ENCODE measurements at places on chromosomes 16 and 17. TPM values are rescaled to one million over a fixed set of nuclear protein-coding genes. Genes with fewer than 3 reads are reported as not detected.

Gene LRRC75A
- 0.16 TPM for total RNA-seq

DNA sequence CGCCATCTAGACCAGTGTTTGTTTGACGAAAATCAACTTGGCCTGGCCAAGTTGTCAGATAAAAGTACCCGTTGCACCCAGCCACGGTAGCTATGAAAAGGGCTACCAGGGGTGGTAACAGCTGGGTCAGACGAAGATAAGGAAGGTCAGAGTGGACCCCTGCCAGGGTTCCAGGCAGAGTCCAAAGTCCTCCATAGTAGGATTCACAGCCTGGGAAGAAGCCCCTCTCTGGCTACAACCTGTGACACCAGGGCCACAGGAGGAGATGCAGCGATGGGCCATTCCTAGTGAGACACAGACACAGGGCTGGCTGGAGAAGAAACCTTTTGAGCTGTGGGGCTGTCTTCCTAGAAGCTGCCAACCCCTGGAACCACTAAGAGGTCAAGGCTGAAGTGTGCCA, 39.3 kb downstream of the MEAK7 start:
- DNase-seq: no peak

Gene HOXB2
- total RNA-seq: 18.9 TPM

- no peak for DNase-seq
Observed at GRCh38 chr16:27767971-27768591, 218.1 kb downstream of the KATNIP start.

- no peak for DNase-seq
Observed at GRCh38 chr16:25009822-25010221, 5.3 kb downstream of the ARHGAP17 start.

Gene CDH13
- 157 TPM for total RNA-seq

DNA sequence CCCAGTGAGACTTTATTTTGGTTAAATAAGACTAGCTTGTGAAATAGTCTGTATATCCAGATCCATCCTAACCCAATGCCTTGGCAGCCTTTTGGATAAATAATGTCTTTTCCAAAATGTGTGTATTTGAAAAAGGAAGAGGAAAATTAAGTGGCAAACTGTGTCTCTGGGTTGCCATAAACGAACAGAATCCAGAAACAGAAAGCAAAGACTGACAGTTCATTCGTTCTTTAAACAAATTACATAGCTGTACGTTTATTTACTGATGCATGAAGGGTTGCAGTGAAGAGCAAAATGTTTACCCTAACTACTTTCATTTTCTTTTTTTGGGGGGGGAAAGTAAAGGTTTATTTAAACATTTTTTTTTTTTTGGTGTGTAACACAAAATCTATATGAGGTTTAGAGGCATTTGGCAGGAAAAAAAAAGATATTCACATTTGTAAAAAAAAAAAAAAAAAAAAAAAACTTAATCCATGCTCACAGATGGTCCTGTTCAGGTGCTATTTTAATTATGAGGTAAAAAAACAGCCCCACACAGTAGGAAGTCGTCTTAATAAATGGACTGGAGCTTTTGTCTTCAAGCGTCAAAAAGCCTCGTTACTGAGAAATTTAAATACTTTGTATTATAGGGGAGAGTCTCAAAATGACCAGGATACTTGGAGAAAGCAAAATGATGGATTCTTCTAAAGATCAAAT, 245.9 kb downstream of the FTO start:
- no peak for DNase-seq

Gene MEIOB
- total RNA-seq: 0.17 TPM

DNA sequence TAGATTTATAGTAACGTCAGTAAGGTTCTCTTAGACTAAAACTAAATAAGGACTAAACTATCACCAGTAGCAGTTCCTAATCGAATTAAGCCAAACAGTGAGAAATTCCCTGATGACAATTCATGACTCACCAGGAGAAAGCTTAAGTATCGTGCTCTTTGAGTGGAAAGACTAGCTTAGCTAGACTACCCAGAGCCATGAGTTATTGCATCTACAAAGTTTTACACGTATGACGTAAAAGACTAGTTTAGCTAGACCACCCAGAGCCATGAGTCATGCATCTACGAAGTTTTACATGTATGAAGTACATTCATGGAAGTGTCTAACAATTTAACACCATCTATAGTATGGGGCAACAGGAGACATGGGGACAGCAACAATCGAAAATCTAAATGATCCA, 36.6 kb downstream of the UBE2G1 start:
- DNase-seq: peak; percentile 96

DNA sequence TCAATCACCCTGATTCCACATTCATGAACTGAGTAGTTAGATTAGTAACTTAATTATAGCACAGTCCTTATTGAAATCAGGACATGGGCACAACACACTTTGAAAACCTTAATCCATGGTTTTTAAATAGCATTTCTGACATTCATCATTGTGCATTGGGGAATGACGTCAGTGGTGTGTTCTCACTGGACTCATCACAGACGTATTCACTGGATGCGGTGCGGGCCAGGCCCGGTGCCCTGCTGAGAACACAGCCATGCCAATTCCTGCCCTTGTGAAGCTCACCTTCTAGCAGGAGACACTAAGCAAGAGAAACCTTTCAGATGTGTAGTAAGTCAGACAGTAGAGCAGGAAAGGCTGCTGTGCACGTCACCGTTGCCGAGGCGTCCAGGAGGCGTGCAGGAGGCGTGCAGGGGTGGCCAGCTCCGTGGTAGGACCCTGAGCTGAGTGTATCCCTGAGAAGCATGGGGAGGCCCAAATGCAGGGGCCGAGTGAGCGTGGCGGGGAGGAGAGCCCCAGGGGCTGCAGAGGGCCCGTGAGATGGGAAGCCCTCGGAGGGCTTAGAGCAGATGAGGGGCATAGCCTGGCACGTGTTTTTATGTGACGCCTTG, 12.9 kb downstream of the BANP start:
- DNase-seq: no peak

Gene CDH1
- total RNA-seq: 369 TPM

Gene AOC3
- not detected for total RNA-seq

DNA sequence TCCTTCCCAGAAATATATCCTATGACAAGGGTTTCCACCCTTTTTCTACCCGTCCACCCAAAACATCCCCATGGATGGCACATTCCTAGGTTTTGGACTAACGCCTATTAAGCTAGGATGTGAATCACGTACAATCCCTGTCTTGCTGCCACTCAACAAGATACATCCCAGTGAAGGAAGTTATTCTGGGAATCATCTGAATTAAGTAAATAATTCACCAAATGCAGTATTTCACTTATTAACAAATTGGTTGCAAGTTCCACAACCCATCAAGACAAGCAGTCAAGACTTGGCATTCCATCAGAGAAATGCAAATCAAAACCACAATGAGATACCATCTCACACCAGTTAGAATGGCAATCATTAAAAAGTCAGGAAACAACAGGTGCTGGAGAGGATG, 32.1 kb downstream of the ASPA start:
- no peak for DNase-seq

GRCh38 chr16:89392881-89393737, 97.3 kb downstream of the ANKRD11 start:
- no peak for DNase-seq

GRCh38 chr17:77930780-77931768, 27.4 kb upstream of the TNRC6C start:
- no peak for DNase-seq

GRCh38 chr17:81966343-81967243, 5.6 kb upstream of the NOTUM start:
- DNase-seq: no peak

DNA sequence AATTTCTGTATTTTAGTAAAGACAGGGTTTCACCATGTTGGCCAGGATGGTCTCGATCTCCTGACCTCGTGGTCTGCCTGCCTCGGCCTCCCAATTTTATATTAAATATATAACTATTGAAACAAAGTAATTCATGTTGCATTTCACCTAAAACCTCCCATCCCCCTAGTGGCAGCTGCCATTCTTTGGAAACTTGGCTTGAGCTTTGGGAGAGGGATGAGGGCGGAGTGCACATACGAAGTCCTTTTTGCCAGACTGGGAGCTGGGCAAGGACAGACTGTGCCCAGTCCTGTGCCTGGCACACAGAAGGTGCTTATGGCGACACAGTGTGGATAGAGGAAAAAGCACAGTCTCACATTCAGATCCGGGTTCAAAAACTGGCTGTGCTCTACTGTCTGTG, 83.8 kb downstream of the NETO2 start:
- no peak for DNase-seq

DNA sequence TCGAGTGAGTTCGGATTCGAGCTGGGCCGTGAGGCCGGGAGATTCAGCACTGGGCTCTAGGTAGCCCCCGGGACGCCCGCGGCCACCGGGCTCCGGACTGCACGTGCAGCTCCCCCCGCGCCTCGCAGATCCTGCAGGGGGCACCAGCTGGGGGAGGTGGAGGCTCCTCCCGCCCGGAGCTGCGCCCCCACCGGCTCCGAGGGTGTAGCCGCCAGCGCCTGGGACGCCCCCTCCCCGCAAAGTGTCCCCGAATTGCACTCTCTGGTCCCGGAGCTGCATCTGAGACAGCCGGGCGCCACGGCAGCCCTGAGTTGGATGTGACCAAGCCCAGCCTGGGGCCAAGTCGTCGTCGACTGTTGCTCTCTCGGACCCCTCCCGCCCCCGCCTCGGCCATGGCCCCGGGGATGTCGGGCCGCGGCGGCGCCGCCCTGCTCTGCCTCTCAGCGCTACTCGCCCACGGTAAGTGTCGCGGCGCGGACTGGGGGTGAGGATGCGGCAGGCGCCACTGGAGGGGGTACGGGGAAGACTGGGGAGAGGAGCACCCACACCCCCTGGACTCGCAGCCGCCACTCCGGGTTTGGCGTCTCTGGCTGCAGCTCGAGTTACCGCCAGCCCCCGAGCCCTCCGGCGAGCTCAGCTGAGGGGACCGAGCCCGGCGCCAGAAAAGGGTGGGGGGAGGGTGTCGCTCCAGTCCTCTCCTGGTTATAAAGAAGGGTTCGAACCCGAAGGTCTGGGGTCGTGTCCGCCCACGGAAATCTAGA, 1.5 kb downstream of the TMEM132E start:
- no peak for DNase-seq

- no peak for DNase-seq
Observed at GRCh38 chr16:23917621-23918020, 81.8 kb downstream of the PRKCB start.

DNA sequence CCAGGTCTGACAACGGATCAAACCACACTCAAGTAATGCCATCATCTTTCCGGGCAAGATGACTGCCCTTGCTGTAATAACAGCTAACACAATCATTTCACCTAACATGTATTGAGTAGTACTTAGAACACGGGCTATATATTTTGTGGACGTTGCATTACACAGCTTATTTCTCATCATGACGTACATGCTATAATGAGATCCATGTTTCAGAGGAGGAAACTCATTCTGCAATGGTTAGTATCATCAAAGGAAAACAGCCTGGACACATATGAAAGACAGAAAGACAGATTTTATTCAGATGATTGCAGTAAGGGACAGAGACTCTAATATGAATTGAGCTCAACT, 446.7 kb downstream of the HS3ST3B1 start:
- no peak for DNase-seq

Gene SLC12A3
- total RNA-seq: not detected

DNA sequence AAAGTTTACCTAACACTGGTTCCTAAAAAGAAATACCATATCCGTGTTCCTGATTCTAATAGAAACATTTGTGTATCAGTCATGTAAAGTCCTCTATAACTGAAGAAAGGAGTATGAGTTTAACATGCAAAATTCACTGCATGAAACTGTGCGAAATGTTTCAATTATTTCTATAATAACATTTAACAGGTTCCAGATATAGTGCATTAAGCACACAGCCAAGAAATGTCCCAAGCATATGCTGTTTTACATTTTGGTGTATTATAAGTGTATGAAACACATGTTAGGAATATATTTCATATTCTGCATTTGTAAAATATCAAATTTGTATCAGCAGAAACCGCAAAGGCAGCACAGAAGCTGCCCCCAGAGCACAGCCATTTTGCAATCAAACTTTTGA, 764.9 kb downstream of the KCNJ2 start:
- no peak for DNase-seq

DNA sequence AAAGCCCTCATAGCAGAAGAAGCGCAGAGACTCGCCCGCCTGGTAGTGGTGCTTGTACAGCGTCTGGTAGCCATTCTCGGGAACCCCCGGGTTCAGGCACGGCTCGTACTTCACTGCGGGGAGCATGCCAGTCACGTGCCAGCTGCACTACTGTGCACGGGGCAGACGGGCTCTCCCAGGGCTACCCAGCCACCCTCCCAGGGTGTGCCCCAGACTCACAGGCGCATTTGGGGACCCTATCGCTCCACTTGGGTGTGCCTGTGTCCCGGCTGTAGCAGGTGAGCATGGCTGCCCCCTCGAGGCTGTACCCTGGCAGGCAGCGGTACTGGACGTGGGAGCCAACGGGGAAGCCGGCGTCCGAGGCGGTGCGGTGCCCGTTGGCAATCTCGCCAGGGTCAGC, 10.3 kb upstream of the CDIPT start:
- DNase-seq: no peak

DNA sequence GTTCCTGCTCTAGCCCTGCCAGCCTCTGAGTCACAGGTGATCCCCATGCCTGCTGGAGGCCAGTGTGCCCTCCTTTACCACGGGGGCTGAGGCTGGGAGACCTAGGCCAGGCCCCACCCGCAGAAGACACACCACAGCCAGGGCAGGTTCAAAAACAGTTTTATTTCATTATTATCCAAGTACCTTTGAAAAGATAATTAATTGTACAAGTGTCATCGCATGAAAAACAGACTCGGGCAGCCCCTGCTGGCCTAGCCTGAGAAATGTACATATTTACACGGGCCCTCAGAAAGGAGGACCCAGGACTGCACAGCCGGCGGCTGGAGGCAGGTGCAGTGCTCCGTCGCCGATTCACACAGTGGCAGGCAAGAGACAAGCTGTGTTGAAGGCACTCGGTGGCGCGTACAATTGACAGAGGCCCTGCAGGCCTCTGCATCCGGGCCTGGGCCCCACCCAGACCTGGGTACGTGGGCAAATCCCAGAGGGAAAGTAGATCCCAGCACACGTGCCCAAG, 4.4 kb downstream of the PDIA2 start:
- no peak for DNase-seq

GRCh38 chr16:80580109-80580832, 39.5 kb downstream of the DYNLRB2 start:
- peak; percentile 30 for DNase-seq

- DNase-seq: no peak
Observed at GRCh38 chr17:7072406-7072805, 7.6 kb downstream of the CLEC10A start.

- peak; percentile 80 for DNase-seq
Observed at GRCh38 chr16:57797526-57798266, 4.6 kb downstream of the KIFC3 start.

DNA sequence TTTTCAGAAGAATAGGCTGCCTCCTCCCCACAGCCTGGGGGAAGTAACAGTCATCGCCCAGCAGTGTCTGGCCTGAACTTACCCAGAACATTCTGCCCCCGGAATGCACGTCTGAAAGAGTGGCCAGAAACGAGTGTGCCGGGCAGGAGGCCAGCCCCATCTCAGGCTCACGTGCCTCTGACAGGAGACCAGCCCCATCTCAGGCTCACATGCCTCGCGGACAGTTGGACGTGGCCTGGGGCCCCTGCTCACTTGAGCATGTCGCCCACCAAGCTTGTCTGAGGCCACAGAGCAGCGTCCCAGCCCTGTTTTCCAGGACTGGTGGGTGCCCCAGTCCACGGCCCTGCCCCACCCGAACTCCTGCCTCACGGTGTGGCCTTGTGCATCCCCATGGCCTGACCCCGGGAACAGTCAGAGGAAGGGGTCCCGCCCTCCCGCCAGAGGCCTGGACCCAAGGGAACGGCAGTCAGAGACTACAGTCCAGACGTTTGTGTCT, 16.3 kb upstream of the CDH15 start:
- no peak for DNase-seq

Gene NR1D1
- 2.0 TPM for total RNA-seq

GRCh38 chr17:8995711-8996110, 25.6 kb upstream of the NTN1 start:
- no peak for DNase-seq
